NCI-H460 (cell line): ENCODE measurements at places on chromosomes 11 and 22.

GRCh38 chr22:45752036-45752435 is 80.4 kb downstream of the ATXN10 start:
- no peak for DNase-seq

DNA sequence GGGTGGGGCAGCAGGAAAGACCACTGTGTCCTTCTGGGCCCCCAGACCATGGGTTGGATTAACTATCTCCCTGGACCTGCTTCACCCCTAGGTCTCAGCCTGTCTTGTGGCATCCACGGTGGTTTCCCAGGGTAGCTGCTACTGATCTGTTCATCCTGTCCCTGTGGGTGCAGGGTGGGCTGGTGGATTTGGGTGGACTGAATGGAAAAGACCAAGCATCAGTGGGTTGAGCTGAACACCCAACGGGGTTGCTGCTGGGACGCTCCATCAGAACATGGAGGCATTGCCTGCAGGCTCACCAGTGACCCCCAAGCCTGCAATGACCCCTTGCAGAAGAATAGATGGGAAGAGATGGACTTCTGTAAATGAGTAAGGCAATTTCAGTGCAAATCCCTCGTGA is 812.1 kb downstream of the TBC1D22A start:
- DNase-seq: no peak

DNA sequence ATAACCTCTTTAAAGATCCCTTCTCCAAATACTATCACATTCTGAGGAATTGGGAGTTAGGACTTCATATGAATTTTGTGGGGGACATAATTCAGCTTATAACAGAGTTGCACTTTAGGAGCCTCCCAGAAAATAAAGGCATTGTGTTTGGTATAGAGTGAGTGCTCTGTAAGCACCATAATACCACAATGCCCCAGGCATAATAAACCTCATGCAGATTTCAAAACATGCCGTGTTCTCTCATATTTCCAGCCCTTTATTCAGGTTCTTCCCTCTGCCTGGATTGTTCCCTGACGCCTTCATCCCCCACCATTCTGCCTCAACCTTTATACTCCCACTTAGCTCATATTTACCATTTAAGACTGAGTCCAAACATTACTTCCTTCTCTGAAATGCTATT is 398.8 kb upstream of the FAT3 start:
- DNase-seq: no peak

GRCh38 chr11:86760577-86760976 is 39.8 kb upstream of the PRSS23 start:
- DNase-seq: no peak

GRCh38 chr22:21762712-21763581 is 27.4 kb upstream of the YPEL1 start:
- no peak for DNase-seq

DNA sequence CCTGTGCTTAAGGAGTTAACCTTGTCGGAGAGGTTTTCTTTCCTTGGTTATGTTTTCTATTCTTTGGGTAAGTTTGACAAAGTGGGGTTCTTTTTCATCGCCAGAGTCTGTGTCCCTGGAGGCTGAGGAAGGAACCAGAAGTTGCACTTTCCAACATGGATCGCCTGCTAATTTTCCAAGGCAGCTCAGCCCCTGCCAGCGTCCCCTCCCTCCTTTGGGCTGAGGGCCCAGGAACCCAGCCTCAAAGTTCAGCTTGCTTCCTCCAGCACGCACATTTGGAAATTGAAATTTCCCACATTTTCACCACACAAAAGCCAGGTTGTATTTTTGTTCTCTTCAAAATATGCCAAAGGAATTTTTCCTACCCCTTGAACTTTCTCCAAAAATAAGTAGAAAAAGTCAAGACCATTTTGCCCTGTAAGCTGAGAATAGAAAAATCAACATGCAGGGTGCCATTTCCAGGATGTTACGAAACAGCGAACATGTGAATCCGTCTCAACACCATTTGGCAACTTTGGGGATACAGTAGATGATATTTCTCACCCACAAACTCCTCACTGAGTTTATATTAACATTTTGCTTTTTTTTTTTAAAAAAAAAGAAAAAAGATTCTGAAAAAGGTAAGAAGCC is 343.5 kb downstream of the TENM4 start:
- DNase-seq: no peak

GRCh38 chr11:11510939-11511338 is 110.9 kb downstream of the GALNT18 start:
- no peak for DNase-seq

DNA sequence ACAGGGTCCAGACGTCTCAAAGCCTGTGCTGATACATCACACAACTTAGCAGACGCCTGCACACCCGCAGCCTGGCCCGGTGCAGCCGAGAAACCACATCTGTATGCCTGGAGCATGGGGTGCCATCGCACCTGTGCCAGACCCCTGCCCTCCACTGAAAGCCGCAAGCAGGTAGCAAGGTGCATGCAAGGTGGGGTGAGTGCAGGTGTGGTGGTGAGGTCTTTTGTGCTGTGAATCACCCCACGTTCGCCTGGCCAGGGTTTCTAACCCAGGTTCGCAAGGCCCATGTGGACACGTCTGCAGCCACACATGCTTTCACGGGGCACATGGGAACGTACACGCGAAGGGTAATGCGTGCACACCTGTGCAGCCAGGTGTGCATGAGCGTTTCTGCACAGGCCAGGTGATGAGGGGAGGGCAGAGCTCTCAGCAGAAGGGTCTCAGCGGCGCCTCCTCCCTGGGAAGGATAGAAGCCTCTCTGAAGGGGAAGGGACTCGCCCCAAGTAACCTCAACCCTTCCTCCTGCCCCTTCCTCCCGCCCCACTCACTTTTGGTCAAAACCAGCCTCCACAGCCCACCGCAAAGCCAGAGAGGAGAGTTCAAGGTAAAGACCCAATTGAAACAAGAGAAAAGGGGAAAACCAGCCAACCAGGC is 19.5 kb downstream of the CBX7 start:
- DNase-seq: no peak

GRCh38 chr22:40479887-40480538 is 109.6 kb downstream of the SGSM3 start:
- DNase-seq: no peak

DNA sequence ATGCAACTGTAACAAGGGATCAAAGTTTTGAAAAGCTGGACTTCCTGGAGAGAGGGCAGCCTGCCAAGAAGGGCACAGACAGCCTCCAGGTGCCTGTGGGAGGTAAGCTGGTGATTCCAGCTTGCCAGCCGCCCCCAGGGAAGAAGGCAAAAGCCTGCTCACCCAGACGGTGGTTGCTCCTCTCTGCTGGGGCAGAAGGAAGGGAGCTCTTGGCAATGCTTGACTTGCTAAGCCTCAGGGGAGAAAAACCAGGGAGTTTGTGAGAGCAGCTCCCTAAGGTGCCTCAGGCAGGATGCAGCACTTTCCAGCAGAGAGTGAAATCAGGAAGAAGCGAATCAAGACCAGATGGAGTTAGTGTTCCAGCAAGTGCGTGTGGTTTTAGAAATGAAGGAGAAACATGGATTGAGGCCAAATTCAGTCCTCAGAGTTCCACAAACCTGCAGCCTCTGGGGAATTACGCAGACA is 553.6 kb downstream of the BUD13 start:
- no peak for DNase-seq

- no peak for DNase-seq
These were observed 9.1 kb downstream of the LRP5 start for GRCh38 chr11:68321293-68322051.

- no peak for DNase-seq
These were observed 609.5 kb downstream of the BRD1 start for GRCh38 chr22:49218142-49218541.

DNA sequence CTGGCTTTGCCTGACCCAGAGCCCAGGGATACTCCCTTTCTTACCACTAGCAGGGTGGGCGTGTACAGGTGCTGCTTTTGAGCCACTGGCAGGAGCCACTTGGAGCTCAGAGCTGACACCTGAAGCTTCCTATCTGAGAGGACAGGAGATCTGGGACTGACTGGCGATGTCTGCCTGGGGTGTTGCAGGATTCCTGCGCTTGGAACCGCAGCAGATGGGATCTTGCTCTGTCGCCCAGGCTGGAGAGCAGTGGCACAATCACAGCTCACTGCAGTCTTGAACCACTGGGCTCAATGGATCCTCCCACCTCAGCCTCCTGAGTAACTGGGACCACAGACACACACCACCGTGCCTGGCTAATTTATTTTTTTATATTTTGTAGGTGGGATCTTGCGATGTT is 17.7 kb downstream of the GP1BB start:
- DNase-seq: no peak

GRCh38 chr22:50606946-50607658 is 6.5 kb downstream of the MAPK8IP2 start:
- DNase-seq: no peak

GRCh38 chr11:69010964-69011623 is 2.0 kb downstream of the MRGPRF start:
- DNase-seq: peak; percentile 19

GRCh38 chr22:29344137-29344536 is 28.6 kb upstream of the RASL10A start:
- DNase-seq: no peak

GRCh38 chr11:8671193-8671612 is 11.3 kb downstream of the TRIM66 start:
- no peak for DNase-seq

DNA sequence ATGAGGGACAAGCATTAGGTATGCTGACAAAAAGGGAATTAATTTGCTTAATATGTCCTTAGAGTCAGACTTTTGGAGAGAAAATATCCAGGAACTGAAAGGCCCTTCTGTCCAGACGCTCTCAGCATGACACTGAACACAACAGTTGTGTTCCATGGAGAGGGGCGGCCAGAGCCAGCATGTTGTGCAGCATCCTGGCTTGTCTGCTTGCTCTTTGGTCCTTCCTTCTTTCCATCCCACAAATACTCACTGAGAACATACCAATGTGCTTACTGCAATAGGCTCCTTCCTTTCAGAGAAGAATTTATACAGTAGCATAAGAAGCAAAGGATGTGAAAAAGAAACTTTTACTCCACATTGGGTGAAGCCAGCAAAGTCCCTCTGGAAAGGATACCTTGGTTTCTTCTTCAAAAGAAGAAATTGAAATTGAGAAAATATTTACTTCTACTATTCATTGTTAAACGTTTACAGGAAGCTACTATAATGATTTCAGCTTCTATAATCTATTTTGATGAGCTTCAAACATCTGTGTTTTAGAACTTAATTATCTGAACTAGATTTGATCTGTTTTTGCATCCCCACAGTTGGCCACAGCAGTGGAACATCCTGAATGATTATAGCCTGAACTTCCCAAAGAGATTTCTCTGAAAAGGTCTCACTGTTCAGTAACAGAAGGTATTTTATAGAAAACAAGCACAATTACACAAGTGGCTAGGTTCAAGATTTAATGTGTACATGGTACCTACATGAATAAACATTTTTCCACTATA is 304.1 kb upstream of the PITPNB start:
- no peak for DNase-seq

DNA sequence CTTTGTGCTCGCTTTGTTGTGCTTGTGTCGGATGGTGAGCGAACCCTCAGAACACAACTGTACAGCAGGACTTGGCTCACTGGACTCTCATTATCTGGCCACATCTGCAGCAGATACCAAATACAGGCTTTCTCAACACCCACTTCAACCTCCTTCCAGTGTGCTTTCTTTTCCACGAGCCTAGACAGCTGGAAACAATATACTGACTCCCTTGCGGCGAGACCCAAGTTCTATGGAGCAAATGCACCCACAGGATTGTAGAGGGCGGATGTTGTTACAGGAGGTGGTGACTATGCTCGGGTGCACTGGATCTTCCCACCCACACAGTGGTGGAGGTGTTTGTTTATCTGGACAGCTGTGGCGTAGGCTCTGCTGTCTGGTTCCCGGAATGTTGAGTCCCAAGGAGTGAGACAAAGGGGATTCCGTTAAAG is 204.3 kb downstream of the TENM4 start:
- no peak for DNase-seq

DNA sequence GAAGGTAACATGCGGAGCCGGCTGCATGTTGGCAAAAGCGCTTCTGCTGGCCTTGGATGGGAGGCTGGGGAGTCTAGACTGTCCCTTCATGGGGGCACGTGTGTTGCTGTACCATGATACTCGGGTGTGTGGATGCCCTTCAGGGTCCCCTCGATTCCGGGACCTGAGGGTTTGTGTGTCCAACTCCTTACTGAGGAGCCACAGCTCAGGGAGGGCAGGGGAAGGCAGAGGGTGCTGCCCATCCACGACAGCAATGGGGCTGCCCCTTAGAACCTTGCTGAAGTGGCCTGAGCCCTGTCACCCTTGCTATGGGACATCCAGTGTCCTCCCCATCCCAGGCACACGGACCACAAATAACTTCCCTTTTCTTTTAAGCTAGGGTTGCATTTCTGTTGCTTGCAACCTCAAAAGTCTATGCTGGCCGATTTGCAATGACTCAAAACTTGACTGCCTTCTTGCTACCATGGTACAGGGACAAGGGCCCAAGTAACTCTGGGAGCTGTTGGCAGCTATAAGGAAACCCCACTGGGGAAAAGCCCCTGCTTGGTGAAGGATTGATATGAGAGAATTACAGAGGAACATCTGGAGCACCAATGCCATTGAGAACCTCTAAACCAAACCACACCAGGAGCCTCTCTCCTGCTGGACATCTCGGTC is 43.8 kb downstream of the RTL6 start:
- DNase-seq: no peak

DNA sequence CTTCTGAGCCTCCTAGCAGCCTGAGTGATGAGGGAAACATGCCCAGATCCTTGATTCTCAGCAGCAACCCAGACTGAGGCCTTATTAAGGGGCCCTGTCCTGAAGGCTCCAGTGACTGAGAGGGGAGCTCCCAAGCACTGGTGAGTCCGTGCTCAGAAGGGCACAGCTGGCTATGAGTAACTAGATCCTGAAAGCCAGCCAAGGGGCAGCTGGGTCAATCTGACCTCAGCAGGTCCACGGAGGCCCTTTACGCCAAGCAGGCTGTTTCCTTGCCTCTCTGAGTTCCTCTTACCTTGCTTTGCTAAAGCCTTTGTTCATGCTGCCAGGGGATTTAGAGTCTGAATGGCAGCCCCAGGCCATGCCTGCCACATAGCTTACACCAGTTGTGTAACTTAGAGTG is 19.3 kb upstream of the MIEF1 start:
- no peak for DNase-seq

- no peak for DNase-seq
These were observed 1470.5 kb downstream of the BRD1 start for GRCh38 chr22:48357196-48357595.

DNA sequence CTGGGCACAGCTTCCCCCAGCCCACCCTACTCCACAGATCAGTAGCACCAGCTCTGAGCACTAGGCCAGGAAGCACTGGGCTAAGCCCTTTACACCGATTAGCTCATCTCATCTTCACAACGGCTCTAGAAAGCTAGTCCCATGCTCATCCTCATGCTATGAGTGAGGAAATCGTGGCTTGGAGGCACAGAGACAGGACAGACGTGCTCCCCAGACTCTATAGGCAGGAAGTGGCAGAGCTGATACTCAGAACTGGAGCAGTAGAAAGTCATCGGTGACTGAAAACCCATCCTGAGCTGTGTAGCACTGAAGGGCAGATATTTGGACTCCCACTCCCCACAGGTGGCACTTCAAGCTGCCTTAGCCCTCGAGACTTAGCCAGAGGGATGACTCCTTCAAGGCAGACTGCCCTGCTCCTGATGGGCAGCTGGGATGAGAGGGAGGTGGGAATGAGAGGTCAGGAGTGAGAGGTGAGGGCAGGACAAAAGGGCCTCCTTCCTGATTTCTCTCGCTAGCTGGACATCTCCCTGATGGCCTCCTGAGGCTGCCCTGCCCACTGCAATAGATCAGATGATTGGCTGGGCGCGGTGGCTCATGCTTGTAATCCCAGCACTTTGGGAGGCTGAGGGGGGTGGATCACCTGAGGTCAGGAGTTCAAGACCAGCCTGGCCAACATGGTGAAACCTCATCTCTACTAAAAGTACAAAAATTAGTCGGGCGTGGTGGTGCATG is 9.7 kb downstream of the CD5 start:
- no peak for DNase-seq
